ENCODE measurements at places on chromosomes 12 and 14.

- DNase-seq: no peak
Observed at GRCh38 chr12:120007272-120007671, 18.2 kb downstream of the BICDL1 start.

DNA sequence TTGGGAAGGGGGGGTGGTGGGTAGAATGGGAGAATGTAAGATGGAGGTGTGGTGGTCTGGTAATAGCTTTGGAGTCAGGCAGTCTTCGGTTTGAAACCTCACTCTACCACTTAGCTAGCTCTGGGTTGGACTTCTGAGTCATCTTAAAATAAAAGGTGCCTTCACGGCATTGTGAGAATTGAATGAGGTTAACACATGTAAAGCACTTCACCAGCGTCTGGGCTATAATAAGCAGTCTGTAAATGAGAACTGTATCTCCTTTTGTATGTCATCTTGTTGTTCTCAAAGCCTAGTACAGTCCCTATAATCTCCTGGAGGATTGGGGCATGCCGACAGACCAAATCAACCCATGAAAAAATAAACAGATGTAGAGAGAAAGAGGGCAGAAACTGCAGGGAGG lies 11.2 kb downstream of the C2CD5 start:
- no peak for DNase-seq

DNA sequence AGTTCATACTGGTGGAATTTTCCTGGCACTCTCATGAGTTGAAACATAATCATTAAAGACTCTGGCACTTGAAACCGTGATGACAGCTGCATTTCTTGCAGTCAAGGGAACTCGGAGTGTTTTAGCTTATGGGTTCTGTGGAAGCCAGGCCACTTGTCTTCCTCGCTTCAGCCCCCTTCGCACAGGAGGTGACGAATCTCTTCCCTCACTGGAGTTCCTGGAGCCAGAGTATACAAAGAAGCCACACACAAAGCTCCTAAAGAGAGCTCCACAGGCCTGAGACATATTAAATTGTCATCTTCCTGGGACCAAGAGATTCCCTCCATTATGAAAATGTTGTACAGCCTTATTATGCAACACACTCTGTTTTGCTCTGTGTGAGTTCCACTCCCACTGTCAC lies 964.1 kb downstream of the TMEM121 start:
- no peak for DNase-seq

DNA sequence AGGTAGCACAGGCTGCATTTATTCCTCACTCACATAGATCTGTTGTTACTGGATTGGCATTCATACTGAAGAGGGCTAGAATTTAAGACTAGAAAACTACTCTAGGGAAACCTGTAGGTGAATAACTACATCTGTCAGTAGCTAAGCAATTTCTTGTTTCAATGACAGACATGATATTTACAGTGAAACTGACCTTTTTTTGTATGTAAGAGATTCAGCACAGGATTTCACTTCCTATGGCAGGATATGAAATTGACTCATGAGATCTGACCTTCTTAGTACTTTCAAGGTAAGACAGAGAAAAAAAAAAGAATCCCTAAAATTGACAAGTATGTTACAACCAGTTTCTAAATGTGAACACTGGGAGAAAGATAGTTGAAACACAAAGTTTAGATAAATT lies 189.8 kb upstream of the SLC16A7 start:
- DNase-seq: no peak

- DNase-seq: no peak
Observed at GRCh38 chr14:73740618-73741326, 26.6 kb upstream of the PNMA1 start.

GRCh38 chr14:104093366-104094055 lies 8.0 kb downstream of the ASPG start:
- no peak for DNase-seq

GRCh38 chr12:95390932-95391331 lies 83.0 kb upstream of the METAP2 start:
- DNase-seq: no peak

GRCh38 chr12:118436002-118436730 lies 59.8 kb downstream of the SUDS3 start:
- no peak for DNase-seq

DNA sequence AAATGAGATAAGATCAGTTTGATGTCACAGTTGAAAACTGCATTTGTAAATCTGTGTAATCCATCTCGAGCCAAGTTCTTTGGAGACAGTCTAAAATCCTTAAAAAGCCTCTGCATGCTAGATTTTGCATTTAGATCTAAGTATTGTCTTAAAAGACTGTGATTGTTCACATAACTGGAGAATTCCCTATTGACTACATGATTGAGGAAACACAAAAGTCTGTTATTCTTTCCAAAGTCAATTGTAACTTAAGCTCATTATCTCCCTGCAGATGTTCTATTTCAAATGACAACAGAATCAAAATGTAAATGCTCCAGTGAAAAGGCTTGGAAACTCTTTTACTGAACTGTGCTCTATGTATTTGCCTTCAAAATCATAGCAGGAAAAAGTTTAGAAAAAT lies 77.8 kb downstream of the MYF5 start:
- DNase-seq: peak; percentile 15

DNA sequence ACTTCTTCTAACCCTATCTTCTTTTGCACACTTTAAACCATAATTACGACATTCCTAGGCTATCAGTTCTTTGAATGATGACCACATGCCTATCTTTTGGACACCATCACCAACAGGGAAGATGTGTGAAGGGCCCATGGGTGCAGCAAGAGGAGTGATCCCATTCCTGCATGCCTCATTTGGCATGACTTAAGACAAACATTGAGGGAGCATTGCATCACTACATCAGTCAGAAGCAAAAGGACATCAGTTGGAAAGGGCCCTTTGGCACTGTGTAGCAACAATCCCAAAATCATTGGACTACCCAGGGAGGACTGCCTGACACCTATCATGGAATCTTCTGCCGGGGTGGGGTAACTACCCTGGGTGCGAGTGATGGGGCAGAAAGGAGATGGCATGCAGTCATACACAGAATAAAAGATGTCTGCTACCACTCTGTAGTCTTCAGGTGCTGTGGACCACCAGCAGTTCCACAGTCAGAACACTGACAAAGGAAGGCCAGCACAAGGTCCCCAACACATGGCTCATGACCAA lies 10.7 kb upstream of the TMBIM6 start:
- no peak for DNase-seq

DNA sequence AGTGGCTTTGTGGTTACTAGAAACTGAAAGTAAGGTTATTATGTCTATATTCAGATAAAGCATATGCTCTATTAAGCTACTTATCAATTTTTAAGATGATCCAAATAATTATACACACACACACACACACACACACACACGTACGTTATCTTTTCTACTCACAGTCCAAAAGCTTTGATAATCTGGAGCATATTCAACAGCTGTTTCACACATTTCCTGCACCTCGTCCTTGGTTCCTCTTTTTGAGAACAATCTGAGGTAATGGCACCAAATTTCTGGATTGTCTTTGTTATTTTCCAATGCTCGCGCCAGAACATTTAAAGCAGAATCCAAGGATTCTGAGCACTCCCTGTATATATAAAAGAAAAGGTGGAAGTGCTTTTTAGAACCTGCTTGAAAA lies 37.5 kb downstream of the ZFC3H1 start:
- DNase-seq: peak; percentile 59

DNA sequence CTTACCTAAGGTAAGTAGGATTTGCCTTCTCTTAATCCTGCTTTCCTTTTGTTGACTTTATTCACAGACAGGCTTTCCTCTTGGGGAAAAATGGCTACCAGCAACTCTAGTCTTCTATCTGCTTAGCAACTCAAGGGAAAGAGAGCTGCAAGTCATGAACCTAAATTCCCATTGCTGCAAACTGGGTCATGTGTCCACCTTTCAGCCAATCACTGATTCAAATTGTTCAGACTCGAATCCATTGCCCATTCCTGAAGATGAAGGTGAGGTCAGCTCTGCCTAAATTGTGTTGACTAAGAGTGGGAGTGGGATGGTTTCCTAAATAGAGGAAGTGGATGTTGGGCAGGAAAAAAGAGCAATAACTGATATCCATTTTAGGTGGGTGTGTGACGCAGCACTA lies 7.7 kb downstream of the FBXW8 start:
- no peak for DNase-seq

DNA sequence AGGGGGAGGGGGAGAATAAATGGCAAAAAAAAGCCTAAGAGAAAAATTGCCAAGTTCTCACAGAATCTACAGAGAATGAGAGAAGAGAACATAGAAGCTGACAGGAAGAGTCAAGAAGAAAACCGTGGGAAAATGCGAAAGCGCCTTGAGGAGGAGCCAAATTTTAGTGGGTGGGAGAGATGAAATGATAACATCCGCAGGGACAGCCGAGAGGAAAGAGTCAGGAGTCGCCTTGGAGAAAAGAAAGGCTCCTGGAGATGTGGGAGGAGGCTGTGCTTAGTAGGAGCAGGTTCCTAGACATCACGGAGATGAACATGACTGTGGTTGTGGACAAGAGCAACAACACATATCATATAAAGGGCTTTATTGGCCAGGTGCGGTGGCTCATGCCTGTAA lies 49.4 kb downstream of the PHLDA1 start:
- no peak for DNase-seq

- DNase-seq: no peak
Observed at GRCh38 chr14:90757452-90757851, 58.8 kb downstream of the TTC7B start.

GRCh38 chr12:3266638-3267037 lies 189.5 kb downstream of the TSPAN9 start:
- no peak for DNase-seq

- peak; percentile 75 for DNase-seq
Observed at GRCh38 chr12:11724888-11725311, 75.4 kb downstream of the ETV6 start.

- no peak for DNase-seq
Observed at GRCh38 chr14:100841761-100842403, 16.0 kb downstream of the MEG3 start.

GRCh38 chr14:65356327-65356836 lies 56.1 kb upstream of the FUT8 start:
- DNase-seq: no peak

GRCh38 chr12:79426121-79426520 lies 264.6 kb downstream of the PAWR start:
- no peak for DNase-seq

- DNase-seq: no peak
Observed at GRCh38 chr12:46558677-46559076, 186.1 kb upstream of the SLC38A2 start.

DNA sequence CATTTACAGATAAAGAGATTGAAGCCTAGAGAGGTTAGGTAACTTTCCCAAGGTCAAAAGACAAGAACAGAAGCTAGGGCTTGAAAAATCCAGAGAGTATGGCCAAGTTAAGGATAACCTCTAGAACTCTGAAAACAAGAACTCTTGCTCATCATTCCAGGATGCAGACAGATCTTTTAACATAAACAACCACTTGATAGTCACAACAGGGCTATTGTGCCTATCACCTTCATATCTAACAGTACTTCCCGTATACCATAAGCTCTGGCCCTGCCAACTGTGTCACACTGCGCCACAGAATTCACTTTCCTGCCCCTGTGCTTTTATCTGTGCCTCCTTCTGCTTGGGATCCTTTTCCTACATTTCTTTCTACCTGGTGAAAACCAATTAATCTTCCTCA lies 18.2 kb downstream of the ERP29 start:
- no peak for DNase-seq

DNA sequence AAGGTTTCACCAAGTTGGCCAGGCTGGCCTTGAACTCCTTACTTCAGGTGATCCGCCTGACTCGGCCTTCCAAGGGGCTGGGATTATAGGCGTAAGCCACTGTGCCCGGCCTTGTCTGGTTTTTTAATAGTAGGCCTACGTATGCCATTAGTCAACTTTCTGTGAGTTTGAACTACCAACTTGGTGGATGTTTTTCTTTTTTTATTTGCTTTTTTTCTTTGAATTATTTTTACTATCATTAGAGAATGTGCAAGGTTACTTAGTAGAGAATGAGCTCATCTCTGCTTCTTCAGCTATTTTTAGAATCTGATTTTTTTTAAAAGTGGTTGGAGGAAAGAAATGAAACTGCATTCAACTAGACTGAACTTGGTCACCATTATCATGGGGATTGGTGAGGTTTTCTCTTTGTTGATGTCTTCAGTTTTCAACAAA lies 51.4 kb downstream of the HMGA2 start:
- peak; percentile 57 for DNase-seq

DNA sequence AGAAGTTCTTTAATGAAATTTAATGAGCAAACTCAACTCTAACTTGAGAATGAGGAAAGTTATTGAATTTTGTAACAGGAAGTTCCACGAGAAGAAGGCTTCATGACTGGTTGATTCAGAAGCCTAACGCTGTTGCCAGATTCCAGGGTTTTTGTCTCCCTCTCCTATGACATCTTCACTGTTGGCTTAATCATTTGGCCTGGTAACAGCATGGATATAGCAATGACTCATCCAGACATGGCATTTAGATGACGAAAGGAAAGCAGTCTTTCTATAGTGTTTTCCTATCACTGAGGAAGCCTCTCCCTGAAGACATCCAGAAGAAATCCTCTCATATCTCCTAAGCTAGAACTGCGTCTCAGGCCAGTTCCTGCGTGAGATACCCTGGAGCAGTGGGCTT lies 9.4 kb upstream of the KCNA1 start:
- DNase-seq: no peak

DNA sequence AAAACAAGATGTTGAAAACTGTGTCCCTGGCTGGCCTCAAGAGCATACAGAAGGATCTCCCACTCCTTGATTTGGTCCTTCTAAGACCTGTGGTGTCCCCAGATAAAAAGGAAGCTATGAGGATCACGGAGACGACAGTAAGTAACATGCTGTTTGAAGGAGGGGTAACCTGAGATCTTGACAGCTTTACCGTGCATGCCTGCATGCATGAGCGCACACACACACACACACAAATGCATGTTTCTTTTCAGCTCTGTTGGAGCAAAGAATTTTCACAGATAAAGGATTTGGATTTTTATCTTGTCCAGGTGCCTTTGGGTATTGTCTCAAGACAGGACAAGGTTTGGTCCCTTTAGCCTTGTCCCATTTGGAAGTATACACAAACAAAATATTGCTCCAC lies 411.6 kb upstream of the CCDC196 start:
- DNase-seq: no peak

All from muscle of back (tissue), 13 donors.